Activated CD4-positive, alpha-beta T cell treated with anti-CD3 and anti-CD28 coated beads for 1 hour (primary cell): ENCODE measurements at places on chromosomes 1 and 21.

DNA sequence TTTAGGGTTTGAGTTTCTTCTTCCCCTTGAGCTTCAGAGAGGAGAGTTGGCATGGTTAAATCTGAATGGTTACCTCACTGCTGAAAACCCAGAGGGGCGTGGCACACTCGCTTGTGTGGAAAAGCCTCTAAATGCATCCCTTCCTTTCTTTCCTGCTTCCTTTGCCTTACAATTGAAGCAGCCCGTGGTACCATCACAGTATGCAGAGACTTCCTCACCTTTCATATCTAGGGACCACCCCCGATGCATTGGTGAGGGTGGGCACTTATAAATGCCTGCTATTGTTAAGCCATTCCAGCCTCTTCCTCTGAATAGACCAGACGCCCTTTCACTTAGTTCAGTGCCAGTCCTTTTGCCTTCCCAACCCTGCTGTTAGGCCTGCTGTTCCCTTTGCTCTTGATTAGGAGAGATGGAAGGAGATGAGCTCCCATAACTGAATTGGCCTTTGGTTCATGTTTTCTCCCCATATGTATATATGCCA, 21.9 kb upstream of the LAX1 start:
- no peak for DNase-seq

DNA sequence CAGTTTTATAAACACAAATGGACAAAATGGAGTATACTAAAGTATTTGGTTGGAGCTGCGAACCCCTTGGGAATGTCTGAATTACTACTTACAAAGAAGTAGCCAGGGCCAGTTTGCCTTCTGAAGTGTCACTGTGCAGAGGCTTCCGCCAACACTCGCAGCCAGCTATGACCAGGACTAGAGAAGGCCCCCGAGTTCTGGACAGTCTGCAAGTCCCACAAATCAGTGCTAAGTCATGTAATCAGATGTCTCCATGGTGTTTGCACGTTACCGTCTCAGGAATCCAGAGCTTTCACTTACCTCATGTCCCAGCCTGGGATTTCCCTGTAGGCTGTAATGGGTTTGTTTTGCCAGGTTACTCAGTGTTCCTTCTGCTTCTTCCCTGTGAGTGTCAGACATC, 106.6 kb upstream of the SPAG17 start:
- DNase-seq, result no peak

DNA sequence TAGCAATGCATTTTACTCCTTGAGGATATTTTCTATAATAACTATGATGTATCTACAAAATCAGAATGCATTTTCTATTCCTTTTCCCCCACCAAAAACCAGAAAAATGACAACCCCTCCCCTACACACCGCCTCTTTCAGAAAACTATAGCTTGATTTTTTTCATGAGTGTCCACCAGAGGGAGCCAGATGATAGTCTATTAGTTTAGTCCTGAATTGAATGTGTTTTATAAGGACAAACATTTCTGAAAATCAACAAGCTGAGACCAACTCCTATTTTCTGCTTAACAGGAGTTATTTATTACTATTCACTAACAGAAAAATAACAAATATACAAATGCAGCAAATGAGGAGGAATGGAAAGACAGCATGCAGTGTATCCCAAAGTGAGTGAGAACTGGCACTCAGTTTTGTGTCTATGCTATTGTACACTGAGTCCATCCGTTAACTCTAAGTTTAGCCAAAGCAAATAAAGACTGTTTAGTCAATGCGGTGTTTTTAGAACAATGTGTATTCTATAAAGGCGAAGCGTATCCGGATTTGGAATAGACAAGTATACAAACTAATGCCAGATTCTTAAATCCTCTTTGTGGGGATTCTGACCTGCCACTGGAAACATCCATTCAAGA, 182.6 kb downstream of the VAV3 start:
- DNase-seq, result no peak

- no peak for DNase-seq
These were observed 14.0 kb downstream of the HSF2BP start for GRCh38 chr21:43645136-43645891.

DNA sequence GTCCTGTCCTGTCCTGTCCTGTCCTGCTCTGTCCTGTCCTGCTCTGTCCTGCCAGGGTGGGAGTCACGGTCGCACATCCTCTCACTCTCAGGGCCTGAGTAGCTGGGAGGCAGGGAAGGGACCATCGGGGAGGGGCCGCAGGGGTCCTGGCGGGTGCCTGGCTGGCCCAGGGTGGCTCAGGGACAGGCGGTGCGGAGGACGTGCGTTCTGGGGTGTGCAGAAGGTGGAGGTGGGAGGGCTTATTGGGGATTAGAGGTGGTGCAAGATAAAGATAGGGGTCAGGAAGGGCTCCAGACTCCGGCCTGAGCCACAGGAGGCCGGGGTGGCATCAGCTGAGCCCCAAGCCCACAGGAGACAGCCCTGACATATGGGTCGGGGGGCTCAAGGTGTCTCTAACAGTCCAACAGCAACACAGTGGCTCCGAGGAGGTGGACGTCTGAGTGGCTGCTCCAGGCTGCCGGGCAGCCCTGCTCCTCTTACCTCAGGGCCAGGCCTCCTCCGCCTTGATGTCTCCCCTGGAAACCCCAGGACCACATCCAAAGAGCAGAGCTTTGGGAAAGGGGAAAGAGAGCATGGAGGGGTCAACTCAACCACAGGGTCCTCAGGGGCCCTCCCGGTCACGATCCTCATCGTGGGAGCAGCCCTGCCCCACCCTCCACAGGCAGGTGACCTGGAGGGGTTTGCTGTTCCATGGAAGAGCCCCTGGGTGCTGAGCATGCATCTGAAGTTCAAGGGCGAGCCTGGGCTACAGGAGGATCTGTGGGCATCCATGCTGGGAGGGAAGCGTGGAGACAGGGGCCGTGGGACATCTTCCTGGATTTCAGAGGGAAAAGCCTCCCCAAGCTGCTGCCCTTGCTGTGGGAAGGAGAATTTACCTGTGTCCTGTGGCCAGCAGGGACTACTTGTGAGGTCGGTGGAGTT, 39.6 kb upstream of the ADARB1 start:
- DNase-seq, result no peak
